ENCODE measurements at places on chromosomes 16 and 17.

GRCh38 chr16:65059406-65059980, 62.4 kb downstream of the CDH11 start:
- DNase-seq, result no peak

- DNase-seq, result no peak
Measured at GRCh38 chr16:4698321-4699045, 5.1 kb downstream of the NUDT16L1 start.

- no peak for DNase-seq
Measured at GRCh38 chr17:51947160-51947735, 211.3 kb downstream of the CA10 start.

GRCh38 chr17:66612993-66613392, 221.9 kb upstream of the CACNG5 start:
- DNase-seq, result no peak

DNA sequence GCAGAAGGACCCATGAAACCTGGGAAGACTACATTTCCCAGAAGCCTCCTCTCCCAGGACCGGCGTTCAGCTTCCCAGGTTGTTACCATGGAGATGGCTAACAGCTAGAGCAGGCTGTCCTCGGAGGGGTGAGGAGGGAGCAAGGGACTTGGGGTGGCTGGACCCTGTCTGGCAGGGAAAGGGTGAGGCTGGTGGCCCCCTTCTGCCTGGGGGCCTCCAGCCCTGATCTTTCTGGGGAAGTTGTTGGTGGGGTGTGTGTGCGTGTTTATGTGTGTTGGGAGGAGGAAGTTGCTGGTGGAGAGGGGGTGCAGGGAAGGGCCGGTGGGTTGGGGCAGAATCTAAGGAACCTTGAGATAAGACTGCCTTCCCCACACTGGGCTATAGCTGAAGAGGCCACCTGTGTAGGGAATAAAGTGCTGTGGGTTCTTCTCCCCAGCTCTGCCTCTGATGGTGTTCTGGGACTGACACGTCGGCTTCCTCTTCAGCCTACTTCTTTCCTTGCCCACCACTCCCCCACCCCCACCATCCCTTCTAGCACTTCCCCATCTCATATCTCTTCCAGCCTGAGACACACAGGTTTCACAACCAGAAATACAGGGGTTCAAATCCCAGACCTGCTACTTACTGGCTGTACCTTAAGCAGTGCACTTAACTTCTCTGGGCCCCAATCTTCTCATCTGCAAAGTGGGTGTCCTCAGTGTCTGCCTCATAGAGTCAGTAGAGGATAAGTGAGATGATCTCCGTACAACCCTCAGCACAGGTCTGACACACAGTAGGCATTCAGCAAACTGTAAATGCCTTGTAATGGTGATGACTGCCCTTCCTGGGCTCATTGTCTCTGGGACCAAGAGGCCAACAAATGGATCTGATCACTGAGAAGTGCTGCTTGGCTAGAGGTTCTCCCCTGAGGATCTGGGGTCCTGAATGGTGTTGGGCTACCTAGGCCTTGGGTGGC, at the start of gene DRC7:
TSS of gene DRC7 (plus strand) at position 82 of the 955 bp plus-strand sequence. CDS start 3,144 bp downstream, outside the sequence.
- DNase-seq, result peak; percentile 32

DNA sequence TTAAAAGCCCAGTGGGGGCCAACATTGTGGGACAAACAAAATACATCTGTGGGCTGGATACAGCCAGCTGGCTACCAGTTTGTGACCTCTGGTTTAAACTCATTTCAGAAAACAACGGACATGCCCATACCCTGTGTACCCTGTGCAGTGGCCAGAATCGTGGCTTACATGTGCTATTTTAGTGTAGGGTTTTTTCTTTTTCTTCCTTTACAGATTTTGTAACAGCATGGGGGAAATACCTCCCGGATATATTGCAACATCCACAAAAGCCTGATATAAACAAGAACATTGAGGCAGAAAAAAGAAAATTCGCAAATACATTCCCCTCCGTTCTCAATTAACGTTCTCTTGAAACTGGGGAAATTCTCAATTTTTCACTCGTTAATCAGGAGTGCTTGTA, 7.3 kb downstream of the HS3ST4 start:
- DNase-seq, result no peak

DNA sequence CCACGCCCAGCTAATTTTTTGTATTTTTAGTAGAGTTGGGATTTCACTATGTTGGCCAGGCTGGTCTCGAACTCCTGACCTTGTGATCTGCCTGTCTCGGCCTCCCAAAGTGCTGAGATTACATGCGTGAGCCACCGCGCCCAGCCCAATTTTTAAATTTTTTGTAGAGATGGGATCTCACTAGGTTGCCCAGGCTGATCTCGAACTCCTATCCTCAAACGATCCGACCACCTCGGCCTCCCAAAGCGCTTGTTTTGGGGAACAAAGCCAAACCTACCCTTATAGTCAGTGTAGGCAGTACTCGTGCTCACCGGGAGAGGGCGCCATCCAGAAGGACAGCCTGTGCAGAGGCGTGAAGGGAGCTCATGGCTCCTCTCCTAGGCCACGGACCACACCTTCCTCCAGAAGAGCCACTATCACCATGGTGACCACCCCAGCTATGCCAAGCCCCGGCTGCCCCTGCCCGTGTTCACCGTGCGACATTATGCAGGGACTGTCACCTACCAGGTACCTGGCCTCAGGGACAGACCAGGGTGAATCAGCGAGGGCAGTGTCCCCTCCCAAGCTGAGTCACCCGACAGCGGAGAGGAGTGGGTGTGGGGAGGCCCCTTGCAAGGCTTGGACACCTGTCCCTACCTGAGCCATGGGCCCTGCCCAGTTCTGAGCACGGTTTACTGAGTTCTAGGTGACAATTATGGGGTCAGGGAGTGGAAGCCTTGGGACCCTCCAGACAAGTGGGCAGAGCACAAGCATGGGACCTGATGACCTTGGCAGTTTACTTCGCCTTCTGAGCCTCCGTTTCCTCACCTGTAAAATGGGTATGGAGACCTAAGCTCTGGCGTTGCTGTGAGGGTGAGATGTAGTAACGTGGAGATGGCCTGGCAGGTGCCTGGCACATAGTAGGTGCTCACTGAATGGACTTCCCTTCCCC, 13.7 kb downstream of the MYO15B start:
- DNase-seq, result peak; percentile 29

GRCh38 chr16:90023078-90023447, 3.8 kb upstream of the DBNDD1 start:
- DNase-seq, result no peak

DNA sequence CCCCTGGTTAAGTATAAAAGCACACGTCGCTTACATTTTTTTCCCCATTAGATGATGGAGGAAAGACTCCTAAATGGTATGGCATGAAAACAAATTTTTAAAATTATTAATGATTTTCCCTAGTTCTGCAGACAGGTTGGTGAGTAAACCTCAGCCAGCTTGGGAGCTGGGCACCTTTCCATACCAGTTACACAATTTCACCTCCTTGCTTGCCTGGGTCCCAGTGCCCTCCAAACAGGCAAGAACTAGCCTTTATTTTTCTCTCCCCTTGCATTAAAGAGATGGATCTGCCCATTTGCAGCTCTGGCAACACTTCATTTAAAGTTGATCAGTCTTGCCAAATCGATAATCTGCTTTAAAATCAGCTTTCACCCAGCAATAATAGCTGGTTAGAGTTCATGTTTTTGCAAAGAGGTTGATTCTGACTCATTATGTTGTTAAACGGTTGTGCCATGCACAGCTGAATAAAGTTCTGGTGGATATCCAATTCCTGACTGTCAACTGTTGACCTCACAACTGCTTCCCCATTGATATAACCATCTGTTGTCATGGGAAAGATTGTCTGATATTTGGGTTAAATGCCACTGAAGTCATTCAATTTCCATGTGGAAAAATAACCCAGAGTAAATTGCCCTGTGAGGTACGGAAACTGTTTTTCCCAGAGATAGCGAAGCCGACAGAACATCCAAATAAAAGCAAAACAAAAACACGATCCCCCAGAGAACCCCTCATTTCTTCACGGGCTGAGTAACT, 1.3 kb downstream of the C17orf58 start:
- peak; percentile 58 for DNase-seq

- DNase-seq, result peak; percentile 99
Measured at GRCh38 chr17:44108440-44109311, 14.8 kb downstream of the HDAC5 start.

DNA sequence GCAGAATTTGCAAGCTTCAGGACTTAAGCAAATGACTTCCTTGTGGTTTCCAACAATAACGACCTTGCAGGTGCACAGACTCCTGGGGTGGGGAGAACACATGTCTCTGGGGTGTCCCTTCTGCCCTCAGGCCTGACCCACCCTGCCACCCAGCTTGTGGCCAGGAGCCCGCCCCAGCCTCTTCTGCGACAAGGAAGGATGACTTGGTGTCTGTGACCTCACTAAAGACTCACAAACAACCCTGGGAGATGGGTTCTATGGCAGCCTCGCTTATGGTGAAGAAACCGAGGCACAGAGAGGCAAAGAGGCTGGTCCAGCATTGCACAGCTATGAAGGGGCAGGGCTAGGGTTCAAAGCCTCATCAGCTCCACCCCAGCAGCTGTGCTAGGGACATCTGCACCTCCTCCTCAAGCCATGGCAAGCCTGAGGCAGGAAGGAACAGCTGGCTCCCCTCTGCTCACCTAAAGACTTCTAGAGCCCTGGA, 2.6 kb downstream of the ATP2A3 start:
- no peak for DNase-seq

DNA sequence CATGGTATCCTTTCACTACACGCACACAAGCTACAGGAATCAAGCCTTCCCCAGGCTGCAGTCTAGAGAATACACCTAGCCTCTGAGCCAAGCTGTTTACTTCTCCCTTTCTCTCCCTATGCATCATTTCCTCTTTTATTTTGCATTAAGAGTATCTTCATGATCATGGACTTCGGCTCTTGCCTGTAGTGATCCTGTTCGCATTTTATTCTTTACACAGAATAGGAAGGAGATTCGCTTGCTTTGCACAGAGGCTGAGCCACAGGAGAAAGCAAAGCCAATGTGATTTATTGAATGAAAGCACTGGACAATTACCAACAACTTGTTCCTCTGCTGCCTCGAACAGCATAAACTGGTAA, 172.7 kb downstream of the ANKFN1 start:
- DNase-seq, result no peak

- no peak for DNase-seq
Measured at GRCh38 chr17:81125573-81126081, 39.7 kb upstream of the PVALEF start.

- no peak for DNase-seq
Measured at GRCh38 chr17:38533866-38534497, 71.8 kb downstream of the SRCIN1 start.

DNA sequence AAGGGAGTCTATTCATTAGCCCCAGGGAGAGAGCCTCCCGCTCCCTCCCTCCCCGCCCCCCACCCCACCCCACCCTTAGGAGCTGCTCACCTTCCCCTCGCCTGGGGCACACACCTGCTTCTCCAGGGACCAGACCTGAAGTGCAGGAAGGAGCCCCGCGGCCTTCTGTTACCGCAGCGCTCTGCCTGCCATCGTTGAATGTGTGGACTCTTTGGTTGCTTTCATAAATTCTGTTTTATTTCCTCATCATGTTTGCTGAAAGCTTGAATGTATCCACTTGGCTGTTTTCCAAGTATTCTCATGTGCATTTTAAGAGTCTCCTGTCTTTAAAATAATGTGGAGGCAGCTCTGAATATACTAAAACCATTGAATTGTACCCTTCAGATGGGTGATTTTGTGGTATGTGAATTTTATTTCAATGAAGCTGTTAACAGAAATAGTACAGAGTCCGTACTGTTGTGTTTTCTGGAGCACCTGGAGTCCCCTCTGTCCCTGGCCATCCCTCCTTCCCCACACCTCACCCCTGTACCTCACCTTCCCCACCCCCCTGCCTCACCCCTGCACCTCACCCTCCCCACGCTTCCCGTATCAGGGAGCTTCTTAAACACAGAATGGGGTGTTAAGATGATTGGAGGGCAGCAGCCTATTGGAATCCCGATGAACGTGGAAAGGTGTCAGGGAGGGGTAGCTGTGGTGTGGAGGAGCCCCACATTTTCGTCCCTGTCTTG, 25.5 kb downstream of the RAB11FIP3 start:
- DNase-seq, result no peak

DNA sequence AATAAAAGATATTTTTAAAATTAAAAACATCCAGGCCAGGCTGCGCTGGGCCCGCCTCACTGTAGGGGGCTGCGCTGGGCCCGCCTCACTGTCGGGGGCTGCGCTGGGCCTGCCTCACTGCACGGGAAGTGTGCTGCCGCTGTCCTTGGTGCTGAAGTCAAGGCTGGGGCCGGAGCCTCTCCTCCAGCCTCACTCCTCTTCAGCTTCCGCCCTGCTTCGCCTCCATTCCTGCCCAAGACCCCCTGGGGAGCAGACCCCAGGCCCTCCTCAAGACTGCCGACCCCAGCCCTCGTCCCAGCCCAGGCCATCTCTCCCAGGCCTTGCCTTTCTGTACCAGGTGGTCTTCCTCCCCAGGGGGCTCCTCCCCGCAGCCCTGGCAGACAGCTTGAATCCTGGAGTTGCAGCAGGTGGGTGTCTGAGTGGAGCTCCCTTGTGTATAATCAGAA, 26.2 kb downstream of the ENDOV start:
- peak; percentile 54 for DNase-seq

DNA sequence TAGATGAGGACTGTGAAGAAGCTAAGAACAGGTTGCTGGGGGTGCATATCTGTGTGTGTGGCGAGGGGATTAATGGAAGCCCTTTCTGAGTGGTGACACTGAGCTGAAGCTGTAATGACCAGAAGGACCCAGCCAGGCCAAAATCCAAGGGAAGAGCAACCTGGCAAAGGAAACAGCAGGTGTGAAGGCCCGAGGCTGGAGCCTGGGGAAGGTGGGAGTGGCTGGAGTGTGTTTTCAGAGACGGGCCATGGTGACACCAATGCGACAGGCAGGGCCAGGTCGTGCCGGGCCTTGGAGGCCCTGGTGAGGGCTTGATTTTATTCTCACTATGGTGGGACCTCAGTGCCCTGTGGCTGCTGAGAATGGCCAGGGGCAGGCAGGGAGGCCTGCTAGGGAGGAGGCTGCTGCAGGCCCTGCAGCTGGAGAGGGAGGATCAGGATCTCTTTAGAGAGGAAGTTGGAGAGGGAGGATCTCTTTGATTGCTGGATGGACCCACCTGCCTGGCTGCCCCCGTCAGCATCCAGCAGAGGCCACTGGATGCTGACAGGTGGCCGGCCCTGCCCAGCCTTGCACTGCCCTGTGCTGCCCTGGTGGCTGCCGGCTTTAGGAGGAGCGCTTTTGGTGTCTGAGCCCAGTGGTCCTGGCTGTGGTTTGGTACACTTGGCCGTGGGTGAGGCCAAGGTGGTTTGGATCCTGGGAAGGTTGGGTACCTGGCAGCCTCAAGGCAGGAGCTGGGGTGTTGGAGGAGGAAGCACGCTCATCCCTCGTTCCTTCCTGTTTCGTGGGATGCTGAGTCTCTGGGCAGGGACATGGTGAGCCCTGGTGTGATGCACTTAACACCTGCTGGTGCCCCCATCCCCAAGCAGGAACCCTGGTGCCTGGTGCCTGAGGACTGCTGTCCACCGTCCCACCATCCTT, 188.3 kb downstream of the SEC14L1 start:
- no peak for DNase-seq

Data from fibroblast of skin of back (primary cell).